ENCODE measurements at places on chromosomes 4 and X.

- no peak for ATAC-seq
Measured at GRCh38 chrX:1093121-1093520, 119.3 kb downstream of the CRLF2 start.

GRCh38 chr4:86302830-86303229 is 57.0 kb downstream of the MAPK10 start:
- no peak for ATAC-seq

- ATAC-seq: no peak
Measured at GRCh38 chr4:38768968-38769394, 13.8 kb downstream of the TLR10 start.

DNA sequence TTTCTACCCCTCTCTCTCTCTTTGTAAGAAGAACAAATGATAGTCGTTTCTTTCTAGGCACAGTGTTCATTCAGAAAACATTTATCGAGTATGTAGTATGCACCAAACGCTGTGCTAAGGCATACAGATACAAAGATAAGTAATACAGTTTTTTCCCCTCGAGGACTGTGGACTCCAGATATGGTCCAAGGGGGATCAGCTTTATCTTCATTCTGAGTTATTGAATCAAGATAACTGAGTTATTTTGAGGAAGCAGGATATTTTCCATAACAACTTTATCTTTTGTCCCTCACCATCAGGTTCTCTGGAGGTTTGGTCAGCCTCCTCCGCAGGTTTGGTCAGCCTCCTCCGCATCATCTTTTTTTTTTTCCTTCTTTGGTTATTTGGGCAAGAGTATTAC is 15.0 kb downstream of the EREG start:
- ATAC-seq: no peak

DNA sequence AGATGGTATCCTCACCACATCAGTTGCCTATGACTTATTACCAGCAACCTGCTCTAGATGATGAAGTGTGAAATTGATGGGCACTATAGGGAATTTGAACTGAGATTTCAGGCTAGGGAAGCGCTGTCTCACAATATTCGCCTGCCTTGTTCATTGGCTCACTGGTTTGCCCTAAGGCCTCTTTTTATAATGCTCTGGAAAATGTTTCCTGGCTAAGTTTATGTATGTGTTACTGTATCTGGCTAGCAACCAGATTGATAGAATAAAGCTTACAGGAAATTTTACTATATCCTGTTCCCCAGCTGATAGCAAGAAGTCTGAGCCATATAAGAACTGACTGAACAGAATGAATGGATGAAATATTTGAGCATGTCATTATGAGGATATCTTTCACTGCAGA is 71.6 kb downstream of the GSTCD start:
- ATAC-seq: no peak

DNA sequence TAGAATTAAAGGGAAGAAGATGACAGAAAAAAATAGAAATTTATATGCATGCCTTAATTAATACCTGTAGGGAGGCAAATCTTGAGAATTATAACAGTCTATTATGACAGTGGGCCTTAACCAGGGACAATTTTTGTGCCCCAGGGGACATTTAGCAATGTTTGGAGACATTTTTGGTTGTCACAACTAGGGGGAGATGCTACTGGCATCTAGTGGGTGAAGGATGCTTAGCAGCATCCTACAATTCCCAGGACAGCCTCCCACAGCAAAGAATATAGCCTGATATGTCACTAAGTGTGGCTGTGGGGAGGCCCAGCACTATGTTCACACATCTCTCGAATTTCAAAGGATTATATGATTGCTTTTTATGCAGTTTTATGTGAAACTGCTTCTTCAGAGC is 10.5 kb downstream of the GPR82 start:
- peak; percentile 86 for ATAC-seq

DNA sequence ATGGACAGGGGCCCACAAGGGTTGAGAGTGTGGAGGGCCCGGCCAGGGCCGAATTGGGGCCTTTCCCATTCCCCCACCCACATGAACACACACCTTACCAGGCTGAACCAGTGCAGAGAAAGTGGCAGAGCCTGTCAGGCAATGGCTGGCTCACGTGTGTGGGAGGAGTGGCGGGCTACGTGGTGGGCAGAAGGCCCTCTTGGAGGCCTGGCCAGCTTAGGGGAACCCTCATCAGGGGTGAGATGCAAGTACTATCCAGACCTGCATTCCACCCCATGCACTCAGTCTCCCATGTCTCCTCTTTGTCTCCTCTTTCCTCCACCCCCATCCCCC is 965 bp downstream of the TCEAL4 start:
- peak; percentile 46 for ATAC-seq
